ENCODE measurements at places on chromosomes 6 and 20.
A peak's percentile ranks its signal among the peaks of the same experiment; 100 is the strongest.

DNA sequence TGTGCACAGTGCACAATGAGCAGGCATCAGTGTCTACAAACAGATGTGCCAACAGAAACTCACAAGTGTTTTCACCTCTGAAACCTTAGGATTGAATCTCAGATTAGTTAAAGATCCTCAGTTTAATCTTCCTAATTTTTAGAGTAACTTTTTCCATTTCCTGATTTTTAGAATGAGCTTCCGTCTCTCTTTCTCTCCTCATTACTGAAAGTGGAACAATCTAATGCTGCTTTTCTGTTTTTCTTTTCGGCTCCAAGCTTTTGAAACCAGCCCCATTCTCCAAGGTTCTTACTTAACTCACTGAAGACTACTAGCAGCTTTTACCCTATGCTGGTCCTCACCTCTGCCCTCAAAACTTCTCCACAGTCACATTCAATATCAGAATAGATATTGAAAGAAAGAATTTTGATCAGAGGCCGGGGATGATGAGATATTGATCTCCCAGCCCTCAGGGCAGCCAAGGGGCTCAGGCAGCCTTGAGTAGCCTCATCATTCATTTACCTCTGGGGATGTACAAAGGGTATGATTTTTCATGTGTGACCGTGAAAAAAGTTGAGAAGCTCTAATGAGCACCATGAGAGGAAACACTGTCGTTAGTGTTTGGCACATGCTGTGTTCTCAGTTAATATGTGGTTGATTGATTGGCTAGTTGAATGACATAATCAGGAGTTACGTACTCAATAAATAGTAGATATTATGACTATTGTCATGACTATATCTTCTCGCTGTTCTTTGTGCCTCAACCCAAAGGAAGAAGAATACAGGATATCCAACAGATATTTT lies 11.9 kb upstream of the STK38 start:
- DNase-seq = no peak

DNA sequence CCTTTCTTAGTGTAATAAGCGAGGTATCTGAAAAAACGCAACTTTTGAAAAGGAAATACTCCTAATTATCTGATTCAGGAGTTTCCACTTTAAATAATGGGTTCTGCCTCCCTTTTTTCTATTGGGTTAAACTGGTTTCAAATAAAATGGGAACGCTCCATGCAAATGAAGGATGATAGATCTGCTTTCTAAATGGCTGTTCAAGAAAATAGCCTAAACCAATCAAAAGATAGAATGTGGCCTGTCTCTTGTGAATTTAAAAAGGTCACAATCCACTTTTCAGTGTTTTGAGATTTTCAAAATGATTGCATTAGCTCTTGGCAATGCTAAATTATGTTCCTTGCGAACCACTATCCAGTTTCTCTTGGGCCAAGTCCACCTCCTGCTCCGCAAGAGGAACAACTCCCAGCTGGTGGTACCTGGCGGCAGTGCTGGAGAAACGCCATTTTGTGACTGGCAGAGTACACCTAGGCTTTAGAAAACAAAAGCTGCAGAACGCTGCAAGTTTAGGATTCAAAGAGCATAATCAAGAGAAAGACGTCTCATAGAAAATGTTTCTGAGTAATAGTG lies 56.7 kb downstream of the TRIM38 start:
- peak; percentile 41 for DNase-seq

DNA sequence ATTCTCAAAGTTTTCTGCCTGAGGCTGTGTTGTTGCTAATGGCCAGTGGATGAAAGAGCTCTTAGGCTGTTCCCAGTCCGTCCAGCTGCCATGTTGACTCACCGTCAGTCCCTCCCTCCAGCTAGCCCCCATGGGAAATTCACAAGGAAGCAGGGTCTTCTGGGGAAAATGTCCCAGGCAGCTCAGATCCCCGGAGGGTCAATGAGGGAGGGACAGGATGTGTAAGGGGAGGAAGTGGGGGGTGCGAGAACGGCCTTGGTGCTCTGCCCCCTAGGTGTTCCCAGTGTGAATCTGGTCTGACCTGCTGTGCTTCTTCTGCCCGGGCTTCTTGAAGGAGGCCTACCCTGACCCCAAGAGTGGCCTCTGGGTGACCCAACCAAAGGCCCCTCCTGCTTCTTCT lies 65.9 kb downstream of the CEBPB start:
- no peak for DNase-seq

GRCh38 chr20:1337441-1337840 lies 8.5 kb upstream of the SDCBP2 start:
- DNase-seq = no peak

DNA sequence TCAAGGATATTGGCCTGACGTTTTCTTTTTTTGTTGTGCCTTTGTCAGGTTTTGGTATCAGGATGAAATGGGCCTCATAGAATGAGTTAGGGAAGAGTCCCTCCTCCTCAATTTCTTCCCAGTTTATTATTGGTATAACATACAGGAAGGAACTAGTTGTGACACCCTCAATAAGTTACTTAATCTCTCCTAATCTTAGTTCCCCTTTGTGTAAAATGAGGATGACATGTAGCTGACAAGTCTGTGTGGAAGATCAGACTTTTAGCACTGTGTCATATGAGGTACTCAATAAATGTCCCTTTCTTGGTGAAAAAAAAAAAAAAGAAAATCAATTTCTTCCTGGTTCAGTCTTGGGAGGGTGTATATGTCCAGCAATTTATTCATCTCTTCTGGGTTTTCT lies 155.8 kb downstream of the PDE7B start:
- DNase-seq = no peak

DNA sequence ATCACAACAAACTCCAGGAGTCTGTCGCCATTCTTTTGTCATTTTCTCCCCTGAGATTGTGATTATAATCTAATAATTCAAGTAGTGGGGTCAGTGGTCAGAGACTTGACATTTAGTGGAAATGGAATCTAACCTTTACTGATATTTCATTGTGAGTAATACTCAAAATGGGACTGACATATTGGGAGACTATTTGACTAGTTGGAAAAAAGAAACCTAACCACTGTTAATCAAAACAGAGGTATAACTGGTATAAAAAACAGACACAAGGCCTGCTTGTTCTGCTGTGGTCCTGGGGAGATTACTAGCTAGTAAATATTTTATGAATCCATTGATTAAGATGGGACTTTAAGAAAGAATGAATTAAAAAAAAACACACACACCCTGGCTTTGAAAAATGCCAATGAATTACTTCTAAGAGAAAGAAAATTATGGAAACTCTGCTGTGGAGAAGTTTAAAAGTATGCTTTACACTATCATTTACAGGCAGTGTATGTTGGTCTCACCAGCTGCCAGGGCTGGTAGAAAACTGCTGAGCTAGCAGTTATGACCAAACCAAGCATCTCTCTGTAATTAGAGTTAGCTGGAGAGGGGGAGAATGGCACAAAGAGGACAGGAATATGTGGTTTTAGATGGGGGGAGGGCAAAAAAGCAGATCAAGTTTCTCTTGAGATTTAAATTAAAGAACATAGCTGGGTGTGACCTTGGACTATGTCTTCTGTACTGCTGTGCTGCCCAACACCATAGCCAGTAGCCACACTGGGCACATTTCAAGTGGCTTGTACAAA lies 103.7 kb downstream of the FYN start:
- DNase-seq = no peak

- DNase-seq = no peak
Observed at GRCh38 chr6:155955038-155955437, 499.4 kb upstream of the NOX3 start.

GRCh38 chr6:1091900-1092299 lies 220.0 kb upstream of the FOXQ1 start:
- no peak for DNase-seq

DNA sequence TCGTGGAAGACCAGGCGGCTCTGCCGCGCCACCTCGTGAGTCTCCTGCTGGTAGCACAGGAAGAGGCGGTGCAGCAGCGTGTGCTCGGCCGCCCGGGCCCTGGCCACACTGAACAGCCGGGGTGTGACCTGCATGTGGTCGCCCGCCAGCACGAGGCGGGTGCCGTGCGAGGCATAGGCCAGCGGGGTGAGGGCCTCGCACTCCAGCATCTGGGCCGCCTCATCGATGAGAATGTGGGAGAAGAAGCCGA lies 7.0 kb downstream of the HELZ2 start:
- no peak for DNase-seq

DNA sequence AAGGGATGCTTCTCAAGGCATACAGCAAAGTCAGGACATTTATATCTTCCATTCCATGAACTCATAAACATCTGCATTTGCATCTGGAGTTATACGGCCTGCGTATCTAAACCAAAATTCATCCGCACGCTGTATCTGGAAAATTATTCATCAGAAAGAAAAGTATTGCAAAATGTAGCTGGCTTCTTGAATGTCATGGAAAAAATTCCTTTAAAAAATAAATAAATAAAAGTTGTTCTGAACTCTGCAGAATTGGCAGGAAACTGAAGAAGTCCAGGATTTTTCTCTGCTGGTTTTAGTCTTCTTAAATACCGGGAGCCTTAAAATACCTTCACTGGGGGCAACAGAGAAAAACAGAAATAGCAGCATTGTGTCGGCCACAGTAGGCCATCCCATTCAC lies 23.7 kb upstream of the FOXF2 start:
- no peak for DNase-seq

DNA sequence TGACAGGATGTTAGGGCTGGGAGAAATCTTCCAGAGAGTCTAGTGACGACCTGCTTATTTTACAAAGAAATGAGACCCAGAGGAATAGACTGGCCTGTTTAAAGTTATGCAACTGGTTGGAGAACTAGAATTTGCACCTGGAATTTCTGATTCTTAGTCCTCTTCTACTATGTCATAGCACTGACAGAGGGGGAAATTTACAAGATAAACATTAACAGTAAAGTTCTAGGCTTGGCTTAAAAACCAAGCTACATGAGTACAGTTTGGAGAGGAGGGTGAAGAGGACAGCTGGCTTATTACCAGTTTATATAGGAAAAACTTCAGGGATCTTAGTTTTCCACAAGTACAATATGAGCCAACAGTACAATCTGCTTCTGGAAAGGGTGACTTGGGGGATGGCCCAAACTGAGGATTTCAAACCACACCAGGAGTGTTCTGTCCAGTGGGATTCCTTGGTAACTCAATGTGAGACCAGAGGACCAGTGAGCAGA lies 269.6 kb downstream of the CD109 start:
- DNase-seq = no peak

- no peak for DNase-seq
Observed at GRCh38 chr6:170108456-170108855, 182.4 kb downstream of the DLL1 start.

- no peak for DNase-seq
Observed at GRCh38 chr20:49675368-49676151, 38.1 kb downstream of the B4GALT5 start.

DNA sequence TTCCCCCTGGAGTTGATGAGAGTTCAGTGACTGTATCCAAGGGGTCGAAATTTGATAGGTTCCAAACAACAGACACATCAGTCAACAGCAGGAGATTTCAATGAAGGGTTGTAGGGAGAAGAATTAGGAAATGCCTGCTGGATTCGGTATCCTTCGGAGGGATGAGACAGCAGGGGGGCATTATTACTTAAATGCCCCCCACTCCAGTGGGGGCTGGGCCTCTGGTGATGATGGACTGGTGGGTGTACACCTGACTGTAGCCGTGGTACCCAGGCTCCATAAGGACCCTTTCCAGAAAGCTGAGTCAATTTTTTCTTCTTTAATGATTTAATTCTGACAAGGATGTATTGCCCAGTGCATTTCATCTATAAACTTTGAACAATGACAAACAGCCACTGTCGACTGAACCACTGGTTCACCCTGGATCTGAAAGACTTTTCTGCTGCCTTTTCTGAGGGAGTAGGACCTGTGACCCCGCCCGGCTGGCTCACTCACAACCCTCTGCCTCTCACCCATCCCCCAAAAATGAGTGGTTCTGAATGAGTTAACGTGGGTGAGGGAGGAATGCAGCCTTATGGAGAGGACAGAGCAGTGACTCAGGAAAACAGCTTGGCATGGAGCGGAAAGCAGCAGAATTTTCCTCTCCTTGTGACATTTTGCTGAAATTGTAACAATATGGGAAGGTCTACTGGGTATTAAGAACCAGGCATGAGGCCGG lies 41.0 kb downstream of the ZMYND8 start:
- DNase-seq = no peak

- no peak for DNase-seq
Observed at GRCh38 chr6:19320111-19320581, 517.0 kb upstream of the ID4 start.

DNA sequence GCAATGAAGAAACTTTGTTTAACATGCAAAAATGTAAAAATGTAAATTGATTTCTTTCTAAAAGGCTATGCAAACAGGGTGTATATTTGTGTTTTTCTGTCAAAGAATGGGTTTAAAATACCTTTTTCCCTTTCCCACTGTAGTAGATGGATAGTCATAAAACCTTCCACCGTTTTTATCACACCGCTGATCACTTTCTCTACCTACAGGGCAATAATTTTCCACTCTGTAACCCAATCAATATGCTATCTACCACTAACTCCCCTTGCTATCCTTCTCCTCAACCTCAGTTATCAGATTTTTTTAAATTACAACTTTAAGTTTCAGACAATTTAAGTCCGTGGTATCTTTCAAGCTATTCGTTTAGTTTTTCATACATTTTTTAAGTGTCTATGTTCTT lies 91.4 kb upstream of the ARID1B start:
- no peak for DNase-seq

- peak; percentile 91 for DNase-seq
Observed at GRCh38 chr20:48921168-48921882, at the start of gene ARFGEF2. Gene ARFGEF2, plus strand, starts transcription at chr20:48921711. Its CDS starts 179 bp downstream, at chr20:48921890.

GRCh38 chr6:31792761-31793171 lies 2.8 kb downstream of the VARS1 start:
- DNase-seq = no peak

- no peak for DNase-seq
Observed at GRCh38 chr6:63391203-63391970, 71.6 kb upstream of the LGSN start.

DNA sequence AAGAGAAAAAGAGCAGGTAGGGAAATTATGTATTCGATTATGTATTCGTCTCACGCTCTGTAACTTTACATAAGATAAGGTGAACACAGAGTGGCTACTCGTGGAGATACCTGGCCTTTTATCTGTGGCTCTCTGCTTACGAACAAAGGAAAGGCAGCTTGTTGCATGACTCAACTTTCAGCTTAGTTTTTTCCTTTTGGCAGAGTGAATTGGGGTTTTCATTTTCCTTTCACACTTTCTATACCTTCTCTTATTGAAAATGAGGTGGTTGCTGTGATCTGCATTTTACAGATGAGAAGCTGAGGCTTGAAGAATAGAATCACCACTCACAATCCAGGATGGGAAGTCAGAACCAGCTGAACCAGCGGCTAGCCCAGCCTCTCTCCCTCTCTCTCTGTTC lies 13.3 kb upstream of the KCNK15 start:
- DNase-seq = no peak

DNA sequence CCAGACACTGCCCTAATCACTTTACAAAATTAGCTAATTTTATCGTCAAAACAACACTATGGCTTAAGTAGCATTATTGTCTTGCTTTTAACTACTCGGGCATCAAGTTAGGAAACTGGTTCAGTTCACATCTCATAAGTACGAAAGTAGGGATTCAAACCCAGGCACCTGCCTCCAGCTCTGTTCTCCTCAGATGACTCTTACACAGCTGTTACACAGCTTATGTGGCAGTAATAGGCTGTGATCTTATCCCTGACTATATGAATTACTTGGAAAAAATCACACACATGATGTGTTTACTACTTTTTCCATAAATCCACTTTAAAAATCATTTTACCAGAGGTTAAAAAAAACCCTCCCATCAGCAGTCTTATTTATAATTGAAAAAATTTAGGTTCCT lies 389.2 kb upstream of the FLRT3 start:
- DNase-seq = no peak
